Activated CD8-positive, alpha-beta memory T cell treated with anti-CD3 and anti-CD28 coated beads for 1 hour (primary cell): ENCODE measurements at places on chromosomes 6 and 20.

- DNase-seq, result no peak
Observed at GRCh38 chr20:23118144-23118543, 32.0 kb upstream of the CD93 start.

DNA sequence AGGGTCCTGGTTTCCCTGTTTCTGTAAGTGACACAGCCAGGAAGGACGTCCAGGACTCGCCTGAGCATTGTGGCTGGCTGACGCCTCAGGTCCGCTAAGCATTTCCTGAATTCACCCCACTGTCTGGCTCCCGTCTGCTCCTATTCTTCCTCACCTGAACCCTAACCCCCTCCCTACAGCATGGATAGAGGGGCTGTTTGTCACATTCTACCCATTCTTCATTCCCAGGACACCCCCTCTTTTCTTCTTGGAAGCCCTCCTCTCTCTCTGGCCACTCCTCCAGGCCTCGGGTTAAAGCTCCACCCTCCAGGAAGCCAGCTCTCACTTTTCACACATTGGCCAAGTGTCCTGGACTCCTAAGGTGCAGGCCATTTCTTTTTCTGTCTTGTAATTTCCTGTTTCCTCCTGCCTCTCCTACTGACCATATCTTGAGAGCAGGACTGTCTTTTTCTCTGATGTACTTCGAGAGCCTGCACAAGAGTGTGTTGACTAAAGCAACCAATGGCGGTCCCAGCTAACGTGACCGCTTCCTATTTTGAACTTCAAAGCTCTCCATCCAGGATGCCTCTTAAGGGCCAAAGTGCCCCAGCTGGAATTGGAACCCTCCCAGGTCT is 24.2 kb upstream of the MYMX start:
- no peak for DNase-seq

DNA sequence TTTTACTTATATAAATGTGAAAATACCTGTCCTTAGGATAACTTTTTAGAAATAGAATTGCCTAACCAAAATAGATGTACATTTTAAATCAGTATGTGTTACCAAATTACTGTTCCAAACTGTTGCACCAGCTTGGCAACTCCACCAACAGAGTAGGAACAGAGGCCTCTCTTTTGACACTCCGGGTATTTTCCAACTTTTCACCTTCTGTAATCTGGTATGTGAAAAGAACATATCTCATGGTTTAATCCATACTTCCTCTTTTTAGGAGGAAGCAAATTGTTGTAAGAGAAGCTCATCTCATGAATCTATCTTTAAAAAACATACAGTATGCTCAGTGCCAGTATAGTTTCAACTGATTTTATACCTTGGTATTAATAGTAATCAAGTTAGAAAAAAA is 24.9 kb downstream of the RNF144B start:
- no peak for DNase-seq

DNA sequence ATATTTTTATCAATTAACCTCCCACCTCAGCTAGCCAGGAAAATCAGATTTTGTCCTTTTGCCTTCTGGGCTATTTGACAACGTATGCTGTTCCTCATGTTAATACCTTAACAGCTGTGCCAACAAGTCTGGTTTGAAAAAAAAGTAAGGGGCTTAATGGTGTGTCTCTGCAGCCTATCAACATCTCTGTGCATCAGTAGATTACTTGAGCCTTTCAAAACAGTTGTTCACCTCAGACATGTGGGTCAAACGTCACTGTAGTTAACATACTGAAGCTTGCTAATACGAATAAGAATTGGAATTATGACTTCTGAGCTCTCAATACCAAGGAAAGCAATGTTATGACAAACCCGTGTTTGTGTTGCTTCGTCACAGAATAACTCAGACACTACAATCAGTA is 23.0 kb downstream of the CEP57L1 start:
- DNase-seq, result no peak

GRCh38 chr20:63332488-63333240 is 28.5 kb downstream of the CHRNA4 start:
- no peak for DNase-seq

DNA sequence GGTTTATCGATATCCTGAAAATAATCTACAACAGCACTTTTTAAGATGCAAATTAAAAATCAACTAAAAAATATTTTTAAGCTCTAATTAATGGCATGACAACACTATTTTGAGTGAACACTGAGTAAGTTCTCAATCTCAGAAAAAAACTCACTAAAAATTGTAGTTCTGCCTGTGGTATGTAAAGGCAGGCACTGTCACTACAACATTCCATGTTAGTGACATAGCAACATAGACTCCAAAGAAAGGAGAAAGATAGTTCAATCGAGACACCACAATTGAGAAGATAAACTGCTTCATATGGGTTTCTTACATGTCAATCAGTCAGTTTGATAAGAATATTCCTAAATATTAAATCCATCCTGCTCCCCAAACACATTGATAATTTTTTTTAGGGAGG is 38.0 kb downstream of the COL12A1 start:
- DNase-seq, result no peak

- no peak for DNase-seq
Observed at GRCh38 chr6:53495506-53496499, 49.1 kb downstream of the GCLC start.

DNA sequence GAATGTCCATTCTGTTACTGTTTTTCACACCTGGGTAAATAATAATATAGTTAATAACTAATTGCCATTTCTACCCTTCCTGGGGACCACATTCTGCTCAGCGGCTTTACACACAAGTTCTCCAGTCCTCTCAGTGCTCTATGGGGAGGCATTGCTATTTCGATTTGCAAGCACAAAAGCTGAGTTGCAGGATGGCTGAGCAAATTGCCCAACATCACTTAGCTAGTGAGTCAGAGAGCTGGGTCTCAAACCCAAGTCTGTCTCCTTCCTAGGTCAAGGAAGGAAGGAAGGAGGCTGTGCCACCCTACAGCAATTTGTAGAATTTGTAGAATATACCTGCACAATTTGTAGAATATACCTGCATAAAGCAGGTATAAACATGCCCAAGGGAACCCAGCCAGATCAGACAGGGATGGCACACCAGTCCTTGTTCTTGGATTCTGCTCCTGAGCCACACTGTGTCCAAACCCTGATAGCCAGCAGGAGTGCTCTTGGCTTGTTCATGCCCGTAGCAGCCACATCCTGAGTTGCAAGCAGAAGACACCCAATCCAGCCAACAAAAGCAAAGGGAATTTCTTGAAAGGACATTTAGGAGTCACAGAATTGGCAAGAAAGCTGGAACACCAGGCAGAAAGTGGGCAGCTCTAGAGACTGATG is 56.9 kb downstream of the LY86 start:
- no peak for DNase-seq

DNA sequence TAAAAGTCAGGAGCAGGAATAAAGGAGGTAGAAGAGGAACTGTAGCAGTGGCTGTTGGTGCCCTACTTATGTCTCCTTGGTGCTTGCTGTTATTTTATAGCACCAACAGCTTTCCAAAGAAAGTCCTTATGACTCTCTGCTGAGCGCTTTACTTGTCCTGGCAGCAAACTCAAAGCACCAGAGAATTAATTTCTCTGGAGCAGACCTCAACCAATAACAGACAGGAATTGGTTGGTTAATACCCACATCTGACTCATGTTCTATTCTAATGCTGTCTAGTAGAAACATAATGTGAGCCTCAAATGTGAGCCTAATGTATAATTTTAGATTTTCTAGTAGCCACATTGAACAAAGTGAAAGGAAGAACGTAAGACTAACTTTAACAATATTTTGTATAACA is 685.9 kb downstream of the KIF16B start:
- no peak for DNase-seq

DNA sequence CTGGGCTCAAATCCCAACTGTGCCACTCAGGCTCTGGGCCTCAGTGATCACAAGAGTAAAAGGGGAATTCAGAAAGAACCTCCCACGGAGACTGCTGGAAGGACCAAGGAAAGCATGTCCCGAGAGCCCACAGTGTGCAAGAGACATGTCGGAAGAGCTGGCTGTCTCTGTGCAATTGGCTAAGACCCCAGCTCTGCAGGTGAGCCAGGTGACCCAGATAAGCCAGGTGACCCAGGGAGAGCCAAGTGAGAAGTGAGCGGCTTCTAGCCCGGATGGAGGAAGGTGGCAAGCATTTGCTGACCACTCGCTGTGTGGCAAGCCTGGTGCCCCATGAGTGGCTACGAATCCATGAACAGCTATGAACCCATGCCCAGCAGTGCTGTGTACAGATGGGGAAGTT is 59.1 kb downstream of the RIPOR3 start:
- no peak for DNase-seq

- no peak for DNase-seq
Observed at GRCh38 chr6:20467437-20467836, 65.8 kb downstream of the E2F3 start.

DNA sequence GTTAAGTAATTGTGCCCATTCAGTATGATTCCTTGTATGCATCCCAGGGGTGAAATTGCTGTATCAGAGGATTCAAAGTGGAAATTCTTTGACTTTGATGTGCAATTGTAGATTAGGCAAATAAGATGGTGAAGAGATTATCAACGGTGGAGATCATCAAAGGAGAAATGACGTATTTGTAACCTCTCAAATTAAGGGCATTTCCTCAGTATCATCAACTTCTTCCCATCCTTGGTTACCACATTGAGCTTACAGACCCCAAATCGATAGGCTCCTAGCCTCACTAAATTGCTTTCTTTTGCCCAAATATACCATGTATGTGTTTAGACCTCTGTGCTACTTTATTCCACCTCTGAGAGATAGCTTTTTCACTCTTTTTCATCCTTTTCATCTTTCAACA is 213.1 kb upstream of the ZFP64 start:
- DNase-seq, result no peak

DNA sequence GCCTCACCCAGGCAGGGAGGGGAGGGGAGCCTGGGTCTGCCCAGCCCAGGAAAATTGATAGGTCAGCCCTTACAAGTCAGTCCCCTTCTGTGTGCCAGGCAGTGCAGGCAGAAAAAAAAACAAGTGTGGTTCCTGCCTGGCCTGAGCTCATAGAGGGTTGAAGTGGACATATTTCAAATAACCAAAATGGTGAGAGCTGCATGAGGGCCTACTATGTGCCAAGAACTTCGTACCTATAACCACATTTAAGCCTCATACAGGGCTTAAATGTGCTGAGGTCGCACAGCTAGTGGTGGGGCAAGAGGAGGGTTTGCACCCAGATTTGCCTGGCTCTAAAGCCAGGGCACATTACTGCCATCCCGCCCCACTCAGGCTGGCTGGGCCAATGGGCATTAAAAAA is 6.9 kb upstream of the NOL4L start:
- DNase-seq, result no peak

- DNase-seq, result peak; percentile 3
Observed at GRCh38 chr6:4774715-4775493, 1.3 kb upstream of the CDYL start.

- no peak for DNase-seq
Observed at GRCh38 chr20:41133709-41134361, 3.5 kb upstream of the PLCG1 start.

- no peak for DNase-seq
Observed at GRCh38 chr6:110345025-110345424, 13.1 kb downstream of the METTL24 start.

DNA sequence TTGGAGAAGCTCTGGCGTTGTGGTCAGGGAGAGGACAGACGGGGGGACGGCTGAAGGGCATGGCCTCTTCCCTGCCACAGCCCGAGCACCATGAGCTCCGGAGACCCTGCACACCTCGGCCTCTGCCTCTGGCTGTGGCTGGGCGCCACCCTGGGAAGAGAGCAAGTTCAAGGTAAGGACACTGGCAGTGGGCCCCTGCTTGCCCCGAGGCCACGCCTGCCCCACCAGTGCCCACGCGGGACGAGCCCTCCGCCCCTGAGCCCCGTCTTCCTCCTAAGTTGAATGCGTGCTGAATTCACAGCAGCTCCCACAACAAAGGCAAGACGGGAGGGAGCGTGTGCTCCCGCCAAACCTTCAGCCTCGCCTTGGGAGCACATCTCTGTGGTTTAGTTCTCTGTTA is 2.0 kb downstream of the COL20A1 start:
- DNase-seq, result no peak

DNA sequence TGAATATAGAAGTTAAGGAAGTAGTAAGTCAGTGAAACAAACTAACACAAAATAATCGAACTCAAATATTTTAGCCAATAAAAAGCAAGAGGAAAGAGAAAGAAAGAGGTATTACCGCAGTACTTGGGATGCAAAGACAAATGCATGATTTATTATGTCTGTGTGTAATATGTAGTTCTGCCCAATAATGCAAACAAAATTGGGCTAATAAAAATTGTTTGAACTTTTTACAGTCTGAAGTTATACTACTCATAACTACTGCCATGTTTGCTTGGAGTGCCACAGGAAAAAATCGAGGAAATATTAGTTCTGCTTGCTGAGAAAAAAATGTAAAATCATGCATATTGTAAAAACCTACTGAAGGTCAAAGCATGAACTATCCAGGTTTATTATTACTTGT is 360.3 kb upstream of the KCNQ5 start:
- no peak for DNase-seq

GRCh38 chr20:51456511-51457509 is 85.7 kb downstream of the NFATC2 start:
- DNase-seq, result no peak

GRCh38 chr6:3202999-3203696 is 24.3 kb downstream of the TUBB2B start:
- no peak for DNase-seq

DNA sequence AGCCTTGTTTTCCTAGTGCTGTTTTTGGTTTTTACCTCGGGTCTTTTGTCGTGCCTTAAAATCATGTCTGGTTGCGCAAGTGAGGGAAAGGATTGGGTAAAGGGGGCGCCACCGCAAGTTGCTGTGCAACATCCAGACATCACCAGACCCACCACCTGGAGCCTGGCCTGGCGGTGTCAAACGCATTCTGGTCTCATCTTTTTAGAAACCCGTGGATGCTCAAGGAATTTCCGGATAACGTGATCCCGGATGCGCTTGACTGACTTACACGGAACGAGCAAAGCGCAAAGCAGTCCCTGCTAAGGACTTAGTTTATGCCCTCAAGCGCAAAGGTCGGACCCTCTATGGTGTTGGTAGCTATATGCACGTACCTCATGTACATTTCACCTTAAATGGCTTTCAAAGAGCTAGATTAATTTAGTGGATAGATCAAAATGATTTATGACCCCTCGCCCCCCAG is 105.2 kb downstream of the OR2B2 start:
- DNase-seq, result no peak

- no peak for DNase-seq
Observed at GRCh38 chr20:46209930-46210671, 92.0 kb downstream of the CD40 start.

GRCh38 chr6:158476389-158476788 is 83.5 kb upstream of the TMEM181 start:
- no peak for DNase-seq

DNA sequence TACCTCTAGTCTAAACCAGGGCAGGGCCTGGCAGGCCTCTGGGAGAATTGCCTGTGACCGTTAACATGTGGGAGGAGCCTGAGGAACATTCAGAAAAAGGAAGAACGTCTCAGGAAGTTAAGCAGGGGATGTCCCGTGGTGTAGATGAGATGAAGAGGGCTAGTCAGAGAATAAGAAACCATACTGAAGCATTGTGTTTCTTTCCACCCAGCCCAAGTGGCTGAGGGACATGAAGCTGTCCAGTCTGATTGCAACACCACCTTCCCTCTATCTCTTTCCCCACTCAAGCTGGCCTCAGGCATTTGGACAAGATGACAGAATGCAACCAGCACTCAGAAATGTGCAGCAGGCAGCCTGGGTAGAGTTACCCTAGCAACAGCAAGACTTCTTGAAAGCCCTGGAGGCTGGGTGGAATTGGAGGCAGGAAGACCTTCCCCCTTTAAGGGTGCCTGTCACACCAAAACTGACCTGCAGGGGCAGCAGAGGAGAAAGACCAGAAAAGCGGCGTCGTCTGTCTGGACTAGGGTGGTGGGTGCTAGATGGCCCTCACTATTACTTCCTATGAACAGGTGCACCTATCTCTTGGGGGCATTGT is 186.1 kb downstream of the UNC5CL start:
- DNase-seq, result no peak

GRCh38 chr6:54541541-54541940 is 233.3 kb downstream of the TINAG start:
- no peak for DNase-seq
